Left ventricle myocardium inferior (tissue), 1 donor: ENCODE measurements at places on chromosomes 1 and 21. TPM values are rescaled to one million over a fixed set of nuclear protein-coding genes. Genes with fewer than 3 reads are reported as not detected.

OR2T29 gene
- not detected for total RNA-seq

TGFBR3 gene
- 24.6 TPM for total RNA-seq

AXDND1 gene
- not detected for total RNA-seq

S100A8 gene
- total RNA-seq = 26.6 TPM

E2F2 gene
- 0.16 TPM for total RNA-seq

FYB2 gene
- 5.7 TPM for total RNA-seq

PHTF1 gene
- 10.7 TPM for total RNA-seq

FNDC10 gene
- 3.6 TPM for total RNA-seq

LMX1A gene
- total RNA-seq = 0.11 TPM

LCE1B gene
- not detected for total RNA-seq

SHC1 gene
- 43.0 TPM for total RNA-seq

MYOG gene
- not detected for total RNA-seq

CD1B gene
- total RNA-seq = not detected

CASZ1 gene
- 56.3 TPM for total RNA-seq

SLC44A5 gene
- 0.58 TPM for total RNA-seq
